ENCODE measurements at places on chromosomes 2 and 18.

DNA sequence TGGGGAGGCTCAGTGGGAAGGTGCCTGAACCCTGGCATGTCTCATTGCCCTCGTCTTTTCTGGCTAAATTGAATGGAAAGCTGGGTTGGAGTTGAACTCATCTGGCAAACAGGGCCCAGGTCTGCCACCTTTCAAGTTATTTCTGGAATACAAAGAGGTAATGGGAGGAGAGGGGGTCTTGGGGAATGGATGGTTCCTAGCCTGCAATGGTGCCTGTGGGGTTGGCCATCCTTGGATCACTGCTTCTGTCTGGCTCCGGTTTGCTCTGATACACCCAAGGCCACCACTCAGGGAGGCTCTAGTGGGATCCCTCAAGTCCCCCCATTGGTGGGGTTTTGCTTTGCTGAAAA is 45.3 kb downstream of the PSD4 start:
- DNase-seq: no peak

DNA sequence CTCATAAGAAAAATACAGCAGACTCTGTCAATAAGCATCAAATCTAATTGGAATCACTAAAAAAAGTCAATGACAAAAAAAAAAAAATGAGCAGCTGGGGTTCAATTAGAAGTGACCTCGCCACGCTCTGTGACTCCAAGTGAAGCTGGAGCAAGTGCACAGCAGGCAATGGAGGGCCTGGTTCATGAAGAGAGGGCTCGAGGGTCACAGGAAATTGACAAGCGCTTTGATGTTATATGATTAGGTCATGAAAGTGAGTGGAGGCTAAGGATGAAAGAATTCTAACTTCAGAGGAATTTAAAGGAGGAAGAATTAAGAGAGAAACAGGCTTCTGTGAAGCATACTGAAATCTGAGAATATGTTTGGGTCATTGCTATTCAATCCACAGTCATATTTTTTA is 85.4 kb upstream of the TMEM18 start:
- no peak for DNase-seq

- DNase-seq: no peak
Observed at GRCh38 chr2:120935339-120936313, 200.0 kb downstream of the GLI2 start.

DNA sequence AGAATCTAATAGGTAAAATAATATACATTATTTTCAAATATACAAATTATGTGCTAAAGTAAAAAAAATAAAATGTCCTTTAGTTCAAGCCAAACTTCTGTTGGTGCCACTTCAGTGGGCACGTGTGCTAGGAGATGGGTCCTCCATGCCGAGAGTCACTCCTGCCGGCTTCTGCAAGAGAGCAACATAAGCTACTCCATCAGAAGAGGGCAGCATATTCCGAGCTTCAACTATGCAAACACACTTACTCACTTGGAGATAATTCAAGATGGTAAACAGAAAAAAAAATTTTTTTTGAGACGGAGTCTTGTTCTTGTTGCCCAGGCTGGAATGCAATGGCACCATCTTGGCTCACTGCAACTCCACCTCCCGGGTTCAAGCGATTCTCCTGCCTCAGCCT is 24.4 kb downstream of the CNOT11 start:
- no peak for DNase-seq

DNA sequence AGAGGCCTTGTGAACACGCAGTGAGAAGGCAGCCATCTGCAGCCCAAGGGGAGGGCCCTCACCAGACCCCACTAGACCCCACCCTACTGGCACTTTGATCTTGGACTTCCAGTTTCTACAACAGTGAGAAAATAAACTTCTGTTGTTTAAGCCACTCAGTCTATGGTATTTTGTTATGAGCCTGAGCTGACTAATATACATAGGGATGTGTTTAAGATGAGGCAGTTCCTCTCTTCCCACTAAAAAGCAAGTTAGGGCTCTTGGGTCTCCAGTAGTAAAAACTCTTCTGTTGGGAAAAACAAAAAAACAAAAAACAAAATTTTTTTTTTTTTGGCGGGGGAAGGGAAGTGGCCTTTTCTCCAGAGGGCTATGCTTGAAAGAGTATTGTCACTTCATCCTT is 233.2 kb upstream of the SMAD7 start:
- DNase-seq: no peak

DNA sequence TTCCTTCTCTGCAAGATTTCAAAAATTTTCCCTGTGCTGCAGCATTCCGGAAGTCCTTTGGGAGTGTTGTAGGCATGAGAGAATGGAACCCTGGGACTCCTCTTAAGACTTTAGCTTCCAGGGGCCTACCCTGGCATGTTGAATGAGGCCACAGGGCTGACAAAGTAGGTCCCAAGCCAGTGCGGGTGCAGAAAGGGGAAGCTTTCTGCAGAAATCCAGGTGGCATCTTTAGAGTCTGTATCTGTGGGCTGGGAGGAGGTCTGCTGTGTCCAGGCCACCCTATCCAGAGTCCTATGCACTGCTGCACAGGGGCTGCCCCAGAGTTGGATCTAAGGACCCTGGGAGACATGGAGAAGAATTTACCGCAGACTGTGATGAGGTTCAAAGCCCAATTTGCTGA is 1.9 kb upstream of the SIX2 start:
- DNase-seq: no peak

DNA sequence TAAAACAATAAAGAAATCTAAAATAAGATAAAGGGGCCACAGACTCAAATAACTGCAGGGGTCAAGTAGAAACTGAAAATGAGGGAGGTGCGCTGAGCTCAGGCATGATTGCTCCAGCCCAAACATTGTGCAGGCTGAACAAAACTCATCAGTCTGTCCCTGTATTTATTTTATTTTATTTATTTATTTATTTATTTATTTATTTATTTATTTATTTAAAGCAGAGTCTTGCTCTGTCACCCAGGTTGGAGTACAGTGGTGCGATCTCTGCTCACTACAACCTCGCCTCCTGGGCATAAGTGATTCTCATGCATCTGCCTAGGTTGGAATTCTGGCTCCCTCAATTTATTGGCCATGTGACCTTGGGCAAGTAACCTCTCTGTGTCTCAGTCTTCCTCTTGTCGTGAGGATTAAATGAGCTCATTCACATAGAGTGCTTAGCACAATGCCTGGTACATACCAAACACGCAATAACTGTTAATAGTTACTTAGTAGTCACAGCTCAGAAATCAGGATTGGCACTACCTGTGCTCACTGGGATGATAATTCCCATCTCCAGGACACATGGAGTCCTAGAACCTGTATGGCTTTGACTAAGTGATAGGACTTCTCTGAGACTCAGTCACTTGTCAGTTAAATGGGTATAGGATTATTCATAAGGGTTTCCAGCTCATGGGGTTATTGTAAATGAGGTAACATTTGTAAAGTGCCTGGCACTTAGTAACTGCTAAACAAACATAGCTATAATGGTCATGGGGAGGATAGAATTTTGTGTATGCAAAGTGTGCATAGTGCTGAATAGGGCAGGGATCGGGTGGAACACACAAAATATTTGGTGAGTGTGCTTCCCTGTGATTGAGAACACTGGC is 6.0 kb downstream of the SPEG start:
- no peak for DNase-seq

GRCh38 chr2:68119504-68119903 is 38.2 kb upstream of the PNO1 start:
- DNase-seq: no peak

GRCh38 chr2:8583400-8584173 is 98.3 kb upstream of the ID2 start:
- DNase-seq: peak; percentile 30

DNA sequence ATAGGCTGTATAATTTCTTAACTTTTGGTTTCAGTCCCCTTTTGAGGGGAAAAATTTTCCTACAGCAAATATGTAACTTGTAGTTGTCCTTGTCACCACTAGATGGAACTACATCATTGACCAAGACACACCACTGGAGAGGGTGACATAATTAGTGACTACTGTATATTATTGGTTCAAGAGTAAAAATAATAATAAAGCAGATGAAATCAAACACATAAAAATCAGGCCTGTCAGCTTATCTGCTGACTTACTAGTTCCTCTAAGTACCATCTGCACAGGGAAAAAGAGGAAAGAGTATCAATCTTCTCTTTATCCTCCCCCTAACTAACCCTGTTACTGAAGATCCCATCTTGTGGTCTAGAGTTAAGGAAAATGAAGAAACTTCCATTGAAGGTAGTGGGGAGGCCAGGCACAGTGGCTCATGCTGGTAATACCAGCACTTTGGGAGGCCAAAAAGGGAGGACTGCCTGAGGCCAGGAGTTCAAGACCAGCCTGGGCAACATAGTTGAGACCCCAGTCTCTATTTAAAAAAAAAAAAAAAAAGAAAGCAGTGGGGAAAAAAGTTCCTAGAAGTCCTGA is 29.6 kb upstream of the ENOSF1 start:
- DNase-seq: no peak

- no peak for DNase-seq
Observed at GRCh38 chr2:110770404-110770958, 38.1 kb downstream of the ACOXL start.

GRCh38 chr2:119650206-119650605 is 28.8 kb upstream of the TMEM177 start:
- DNase-seq: no peak

- no peak for DNase-seq
Observed at GRCh38 chr18:3898861-3899613, 449.1 kb downstream of the TGIF1 start.

DNA sequence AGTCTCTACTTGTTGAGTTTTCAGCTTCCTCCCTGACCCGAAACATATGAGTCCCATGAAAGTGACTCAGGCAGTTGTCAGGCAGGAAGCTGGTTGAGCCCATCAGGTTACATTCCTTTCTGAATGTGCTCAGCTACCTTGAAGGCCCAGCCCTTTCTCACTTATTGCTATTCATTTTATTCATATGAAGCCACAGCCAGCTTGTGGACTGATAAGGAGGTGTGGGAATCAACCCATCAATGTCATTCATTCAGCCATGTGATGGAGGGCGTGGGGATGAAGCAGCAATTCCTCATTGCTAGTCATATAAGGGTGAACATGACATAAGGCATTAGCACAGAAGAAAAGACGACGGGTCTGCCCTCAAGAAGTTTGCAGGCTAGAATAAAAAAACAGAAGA is 5.3 kb upstream of the VPS4B start:
- DNase-seq: no peak

DNA sequence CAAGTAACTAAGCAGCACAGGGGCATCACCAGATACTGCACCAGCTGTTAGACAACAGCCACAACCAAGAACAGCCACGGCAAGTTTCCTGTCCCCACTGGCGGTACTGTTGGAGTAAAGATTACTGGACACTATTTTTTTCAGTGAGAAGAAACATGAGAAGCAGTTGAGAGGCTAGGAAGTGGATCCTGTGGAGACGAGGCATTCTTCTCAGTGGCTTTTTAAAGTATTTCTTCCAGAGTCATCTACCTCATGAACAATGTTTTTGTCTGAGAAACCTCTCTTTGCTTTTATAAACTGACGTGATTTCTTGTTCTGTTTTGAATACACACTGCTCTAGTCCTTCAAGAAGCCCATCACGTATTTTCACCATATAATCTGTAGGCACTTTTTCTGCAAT is 18.8 kb downstream of the TM4SF20 start:
- no peak for DNase-seq

DNA sequence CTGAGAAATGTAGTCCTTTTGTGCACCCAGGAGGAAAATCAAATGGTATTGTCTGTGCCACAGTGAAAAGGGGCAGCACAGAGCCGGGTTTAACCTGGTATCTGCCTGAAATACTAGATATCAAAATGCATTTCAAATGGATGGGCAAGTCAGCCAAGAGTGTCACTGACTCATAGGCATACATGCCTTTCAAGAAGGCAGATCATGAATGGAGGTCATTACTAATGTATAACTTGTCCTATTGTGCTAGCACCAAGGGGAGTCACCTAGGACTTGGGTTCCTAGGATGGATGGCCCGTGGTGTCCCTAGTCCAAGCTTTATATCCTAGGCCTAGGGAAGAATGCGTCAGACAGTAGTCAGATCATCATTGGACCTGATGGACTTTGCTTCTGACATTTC is 49.9 kb downstream of the TCF7L1 start:
- DNase-seq: no peak

DNA sequence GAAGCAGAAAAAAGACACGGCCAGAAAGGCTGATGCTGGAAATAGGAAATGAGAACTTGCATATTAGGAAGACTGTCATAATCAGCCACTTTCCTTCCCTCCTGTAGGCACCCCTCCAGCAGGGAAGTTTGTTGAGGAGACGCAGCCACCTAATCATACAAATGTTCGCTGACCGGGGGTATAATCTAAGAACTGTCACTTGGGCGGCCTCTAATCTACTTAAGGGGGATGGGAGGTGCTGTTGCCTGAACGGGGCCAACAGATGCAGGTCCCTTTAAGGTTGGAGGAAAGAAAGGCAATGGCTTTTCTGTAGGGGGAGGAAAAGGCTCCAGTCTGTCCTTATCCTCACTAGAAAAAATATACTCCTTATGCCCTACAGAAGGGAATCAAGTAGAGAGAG is 50.6 kb downstream of the DNAJC10 start:
- no peak for DNase-seq

GRCh38 chr2:228653884-228654283 is 472.4 kb upstream of the SPHKAP start:
- no peak for DNase-seq

DNA sequence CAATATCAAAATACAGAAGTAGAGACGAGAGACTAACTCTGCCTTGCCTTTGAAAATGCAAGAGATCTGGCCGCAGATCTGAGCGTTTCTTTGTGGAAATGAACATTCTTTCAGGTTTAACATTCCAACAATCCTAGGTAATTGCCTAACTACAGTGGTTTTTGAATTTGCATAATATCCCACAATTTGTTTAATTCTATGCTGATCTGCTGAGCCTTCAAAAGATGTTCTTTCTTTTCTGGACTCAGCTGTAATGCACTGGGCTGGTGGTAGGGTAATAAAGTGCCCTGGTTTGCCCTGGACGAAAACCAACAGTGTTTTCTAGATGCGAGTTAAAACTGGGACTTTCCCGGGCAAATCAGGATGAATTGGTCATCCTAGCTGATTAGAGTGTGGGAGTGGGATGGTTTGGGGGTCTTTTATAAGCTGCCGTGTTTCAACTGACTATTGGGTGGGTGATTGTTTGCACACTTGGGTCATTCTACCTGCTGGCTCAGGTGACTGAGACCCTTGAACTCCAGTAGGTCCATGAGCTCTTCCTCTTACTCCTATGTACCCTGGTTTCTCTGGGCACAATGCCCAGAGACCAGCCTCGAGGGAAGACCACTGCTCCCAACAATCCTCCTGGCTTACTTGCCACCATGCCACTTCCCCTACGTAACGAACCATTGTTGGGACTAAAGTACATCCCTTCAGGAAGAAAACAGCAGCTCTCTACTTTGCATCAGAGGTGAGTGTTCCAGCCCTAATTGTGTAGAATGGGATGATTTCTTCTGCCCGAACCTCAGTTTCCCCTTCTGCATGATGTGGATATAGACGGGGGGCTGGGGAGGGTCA is 3.4 kb upstream of the PAX8 start:
- no peak for DNase-seq

DNA sequence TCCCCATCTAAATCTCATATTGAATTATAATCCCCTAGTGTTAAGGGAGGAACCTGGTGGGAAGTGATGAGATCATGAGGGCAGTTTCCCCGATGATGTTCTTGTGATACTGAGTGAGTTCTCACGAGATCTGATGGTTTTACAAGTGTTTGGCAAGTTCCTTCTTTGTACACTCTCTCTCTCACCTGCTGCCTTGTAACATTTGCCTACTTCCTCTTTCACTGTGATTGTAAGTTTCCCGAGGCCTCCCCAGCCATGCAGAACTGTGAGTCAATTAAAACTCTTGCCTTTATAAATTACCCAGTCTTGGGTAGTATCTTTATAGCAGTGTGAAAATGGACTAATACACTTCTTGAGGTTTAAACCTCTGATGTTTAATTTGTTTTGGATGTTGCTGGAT is 177.5 kb downstream of the CD8B2 start:
- DNase-seq: no peak

All from T-helper 17 cell (primary cell).